HFF-Myc (cell line): ENCODE measurements at places on chromosomes 4 and X.

GRCh38 chr4:56619160-56619559, 61.9 kb downstream of the HOPX start:
- no peak for DNase-seq

DNA sequence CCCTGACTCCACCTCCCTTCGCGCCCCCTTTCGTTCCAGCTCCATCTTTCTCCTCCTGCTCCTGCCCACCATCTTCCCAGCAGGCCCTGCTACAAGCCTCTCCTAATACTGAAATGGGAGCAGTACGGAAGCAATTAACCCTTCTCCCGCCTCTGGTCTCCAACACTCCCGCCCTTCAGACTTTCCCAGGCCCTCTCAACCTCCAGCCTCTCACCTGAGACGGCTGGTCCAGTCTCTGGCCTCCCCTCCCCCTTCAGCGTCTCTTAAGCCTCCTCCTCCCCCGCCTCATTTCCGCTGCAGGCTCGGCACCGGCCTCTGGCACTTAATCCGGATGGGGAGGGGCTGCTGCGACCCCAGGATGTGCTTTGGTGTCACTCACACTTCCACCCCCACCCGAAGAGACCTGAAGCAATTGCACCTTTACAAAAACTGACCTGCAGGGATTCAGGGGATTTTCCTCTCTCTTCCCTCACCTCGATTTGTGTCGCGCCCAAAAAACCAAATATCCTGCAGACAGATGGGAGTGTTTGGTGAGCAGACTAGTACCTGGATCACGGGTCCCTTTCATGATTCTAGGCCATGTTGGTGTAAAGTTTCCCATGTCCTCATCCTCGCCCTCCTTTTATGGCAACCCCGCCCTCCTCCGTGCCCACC, 657 bp downstream of the TCEAL8 start:
- peak; percentile 2 for DNase-seq

- DNase-seq, result no peak
Observed at GRCh38 chrX:42098900-42099299, 175.5 kb upstream of the CASK start.

DNA sequence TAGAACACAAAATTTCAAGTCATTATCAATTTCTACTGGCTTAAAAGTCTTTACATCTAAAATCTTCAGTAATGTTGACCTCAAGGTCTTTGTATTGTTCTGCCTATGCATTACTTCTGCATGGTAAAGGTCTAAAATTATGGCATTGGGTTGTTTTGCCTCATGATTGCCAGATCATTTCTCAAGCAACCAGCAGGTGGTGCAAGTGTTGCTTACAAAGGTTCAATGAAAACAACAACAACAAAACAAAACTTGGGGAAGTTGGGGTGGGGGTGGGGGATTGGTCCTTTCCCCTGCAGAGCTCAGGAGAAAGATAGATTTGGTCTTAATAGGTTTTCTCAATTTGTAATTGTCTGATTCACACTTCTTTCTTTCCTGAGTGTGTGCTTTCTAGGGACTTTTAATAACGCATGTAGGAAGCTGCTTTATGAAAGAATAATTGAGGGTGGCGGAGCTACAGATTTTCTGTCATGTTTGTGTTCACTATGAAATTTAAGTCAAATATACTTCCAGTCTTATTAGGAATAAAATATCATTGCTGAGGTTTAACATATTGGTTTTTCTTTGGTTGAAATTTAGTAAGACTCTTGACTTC, 145.1 kb downstream of the COL4A5 start:
- no peak for DNase-seq

- DNase-seq, result no peak
Observed at GRCh38 chr4:186105647-186106321, 1.3 kb downstream of the FAM149A start.

- peak; percentile 37 for DNase-seq
Observed at GRCh38 chr4:76430519-76431388, 4.3 kb upstream of the SHROOM3 start.

DNA sequence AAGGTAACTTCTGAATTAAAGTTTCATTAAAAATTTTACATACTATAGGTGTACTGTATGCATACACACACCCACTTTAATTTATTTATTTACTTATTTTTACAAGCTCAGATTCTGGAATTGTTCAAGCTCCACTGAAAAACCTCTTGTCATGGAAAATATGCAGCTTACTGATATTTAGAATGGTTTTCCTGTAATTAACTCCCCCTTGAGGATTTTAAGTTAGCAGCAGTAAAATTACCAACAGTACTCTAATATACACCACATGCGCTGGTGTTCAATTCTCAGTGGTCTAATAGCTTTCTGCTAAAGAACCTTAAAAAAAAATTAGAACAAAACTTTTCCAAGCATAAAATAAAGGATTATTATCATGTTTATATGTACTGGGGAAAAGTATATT, 12.0 kb downstream of the MAB21L2 start:
- DNase-seq, result no peak

GRCh38 chrX:23932046-23932445, 24.2 kb downstream of the CXorf58 start:
- DNase-seq, result no peak

DNA sequence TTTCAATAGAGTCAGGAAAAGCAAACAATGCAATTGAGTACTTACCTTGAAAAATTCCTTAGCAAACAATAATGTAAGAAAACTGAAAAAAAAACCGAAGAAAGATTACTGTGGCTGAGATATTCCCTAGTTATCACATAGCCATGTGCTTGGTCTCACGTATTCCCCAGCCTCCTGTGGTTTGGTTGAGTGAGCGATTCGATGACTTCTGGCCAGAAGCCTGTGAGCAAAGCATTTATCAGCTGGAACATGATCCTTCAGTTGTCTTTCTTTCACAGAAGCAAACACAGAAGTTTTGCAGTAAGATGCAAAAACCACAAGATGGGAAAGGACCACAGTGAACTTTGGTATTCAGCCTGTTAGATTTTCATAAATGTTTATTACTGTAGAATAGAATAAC, 1754.3 kb upstream of the AGA start:
- DNase-seq, result no peak
